Non-pigmented ciliary epithelial cell (primary cell): ENCODE measurements at places on chromosomes 11 and 22.
A peak's percentile ranks its signal among the peaks of the same experiment; 100 is the strongest.

DNA sequence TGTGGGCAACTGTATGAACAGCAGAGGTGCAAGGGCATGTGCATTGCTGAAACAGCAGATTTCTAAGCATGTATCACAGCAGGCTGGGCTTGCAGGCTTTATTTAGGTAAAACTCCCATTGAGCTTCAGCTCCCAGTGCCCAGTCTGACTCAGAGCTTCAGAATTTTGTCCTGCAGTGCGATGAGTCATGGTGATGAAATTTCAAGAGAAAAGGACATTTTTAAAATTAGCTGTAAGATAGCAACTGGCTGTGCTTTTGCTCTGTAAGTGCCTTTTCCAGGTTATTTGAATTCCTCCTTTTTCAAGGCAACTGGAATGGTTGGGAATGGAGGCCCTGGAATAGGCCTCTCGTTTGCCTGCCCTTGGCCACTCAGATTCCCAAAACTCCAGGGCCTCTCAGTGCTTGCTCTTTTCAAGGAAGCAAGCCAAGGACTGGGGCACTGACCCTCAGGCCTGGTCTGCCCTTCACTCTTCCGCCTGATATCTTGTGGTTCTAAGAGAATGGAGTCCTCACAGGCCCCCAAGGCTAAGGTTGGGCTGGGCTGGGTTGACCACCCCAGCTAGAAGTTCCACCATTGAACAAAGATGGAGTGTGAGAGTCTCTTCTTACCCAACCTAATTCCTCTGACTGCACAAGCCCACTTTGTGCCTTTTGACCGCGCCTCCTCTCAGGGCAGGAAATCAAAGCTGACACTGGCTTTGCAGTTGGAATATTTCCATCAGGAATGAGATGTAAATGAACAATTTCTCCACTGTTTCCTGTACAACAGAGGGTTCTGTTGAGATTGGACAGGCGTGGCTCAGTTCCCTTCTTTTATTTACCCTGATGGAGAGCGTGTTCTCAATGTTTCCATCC lies 59.5 kb upstream of the PRSS23 start:
- peak; percentile 93 for DNase-seq

DNA sequence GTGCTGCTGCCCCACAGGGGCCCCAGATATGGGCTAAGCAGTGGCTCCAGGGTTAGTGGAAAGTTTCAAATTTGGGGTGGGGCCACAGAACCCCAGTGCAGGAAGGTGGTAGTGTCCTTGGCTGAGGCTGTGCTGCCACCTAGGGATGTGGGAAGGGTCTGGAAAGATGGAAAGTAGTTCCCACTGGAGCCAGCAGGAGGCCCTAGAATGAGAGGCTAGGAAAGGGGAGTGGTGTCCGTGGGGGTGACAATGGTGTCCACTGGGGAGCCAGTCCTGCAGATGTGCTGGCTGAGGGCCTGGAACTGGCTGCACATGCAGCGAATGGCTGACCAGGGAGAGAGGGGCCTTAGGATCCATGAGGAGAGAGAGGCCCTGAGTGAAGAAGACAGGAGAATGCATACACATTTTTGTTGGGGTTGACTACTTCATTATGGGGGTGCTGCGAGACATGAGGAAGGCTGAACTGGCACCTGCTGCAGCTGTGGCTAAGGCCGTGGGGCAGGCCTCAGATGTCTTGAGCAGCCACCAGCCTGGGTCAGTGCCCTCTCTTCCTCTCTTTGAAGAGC lies 21.1 kb downstream of the RFPL3 start:
- no peak for DNase-seq

GRCh38 chr22:48699511-48699910 lies 1128.2 kb downstream of the BRD1 start:
- no peak for DNase-seq

- no peak for DNase-seq
Measured at GRCh38 chr11:116601814-116602636, 170.8 kb downstream of the BUD13 start.

DNA sequence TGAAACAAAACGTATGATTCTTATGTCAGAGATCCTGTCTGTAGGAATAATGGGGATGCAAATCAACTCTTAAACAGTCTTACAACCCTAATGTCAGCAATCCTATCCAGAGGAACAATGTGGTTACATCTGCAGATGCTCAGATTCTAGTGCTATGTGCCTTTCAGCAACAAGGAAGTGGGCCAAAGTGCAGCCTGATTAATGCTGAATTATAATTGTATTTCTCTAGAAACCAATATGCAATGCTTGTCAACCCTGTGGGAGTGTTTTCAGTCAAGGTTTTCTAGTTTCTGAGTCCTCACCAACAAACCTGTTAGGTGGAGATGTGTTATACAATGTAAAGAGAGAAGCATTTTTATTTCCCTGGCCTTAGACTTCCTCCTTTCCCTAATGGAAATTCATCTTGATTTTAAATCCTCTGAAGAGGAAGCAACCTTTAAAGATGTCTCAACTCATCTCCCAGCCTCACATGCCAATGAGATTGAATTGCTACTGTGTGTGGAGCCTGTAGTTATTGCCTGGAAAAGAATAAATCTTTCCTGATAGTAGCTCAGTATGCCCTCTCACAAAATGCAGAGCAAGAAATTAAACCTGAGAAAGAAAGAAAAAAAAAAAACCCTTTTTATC lies 26.2 kb upstream of the TMEM123 start:
- DNase-seq, result no peak

DNA sequence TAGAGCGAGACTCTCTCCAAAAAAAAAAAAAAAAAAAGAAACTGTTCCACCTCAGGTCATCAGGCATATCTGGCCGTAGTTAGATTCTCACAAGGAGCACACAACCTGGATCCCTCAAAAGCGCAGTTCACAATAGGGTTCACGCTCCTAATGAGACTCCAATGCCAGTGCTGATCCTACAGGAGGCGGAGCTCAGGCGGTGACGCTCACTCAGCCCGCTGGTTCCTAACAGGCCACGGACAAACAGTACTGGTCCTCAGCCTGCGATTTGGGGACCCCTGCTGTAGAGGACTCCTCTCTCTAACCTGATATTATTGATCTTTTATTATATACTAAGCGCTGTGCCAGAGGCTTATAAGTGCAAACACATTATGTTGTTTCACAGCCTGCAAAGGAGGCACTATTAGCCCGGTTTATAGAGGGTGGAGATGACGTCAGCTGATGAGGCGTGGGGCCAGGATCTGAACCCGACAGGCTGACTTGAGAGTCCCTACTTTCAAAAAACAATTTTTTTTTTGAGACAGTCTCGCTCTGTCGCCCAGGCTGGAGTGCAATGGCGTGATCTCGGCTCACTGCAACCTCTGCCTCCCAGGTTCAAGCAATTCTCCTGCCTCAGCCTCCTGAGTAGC lies 4.9 kb upstream of the MAFF start:
- no peak for DNase-seq

- DNase-seq, result no peak
Measured at GRCh38 chr11:41435531-41435930, 23.9 kb downstream of the LRRC4C start.
